ENCODE measurements at places on chromosomes 16 and 17.

DNA sequence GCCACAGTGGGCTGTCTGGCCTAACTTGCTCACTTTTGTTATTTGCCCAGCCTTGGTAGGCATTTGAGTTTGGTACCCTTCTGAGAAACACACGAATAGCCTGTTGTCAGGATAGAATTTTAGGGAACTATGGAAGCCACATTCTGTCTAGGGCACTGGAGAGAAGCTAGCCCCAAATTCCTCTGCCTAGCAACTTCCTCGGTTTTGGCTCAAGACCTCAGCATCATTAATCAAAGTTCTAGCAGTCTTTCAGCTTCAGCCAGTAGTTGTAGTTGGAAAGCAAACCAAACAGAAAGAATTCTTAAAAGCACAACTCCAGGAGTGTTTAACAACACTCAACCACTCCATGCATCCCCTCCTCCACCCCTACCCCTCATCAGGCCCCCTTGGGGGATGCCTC, 572.1 kb upstream of the PSMD7 start:
- no peak for DNase-seq

DNA sequence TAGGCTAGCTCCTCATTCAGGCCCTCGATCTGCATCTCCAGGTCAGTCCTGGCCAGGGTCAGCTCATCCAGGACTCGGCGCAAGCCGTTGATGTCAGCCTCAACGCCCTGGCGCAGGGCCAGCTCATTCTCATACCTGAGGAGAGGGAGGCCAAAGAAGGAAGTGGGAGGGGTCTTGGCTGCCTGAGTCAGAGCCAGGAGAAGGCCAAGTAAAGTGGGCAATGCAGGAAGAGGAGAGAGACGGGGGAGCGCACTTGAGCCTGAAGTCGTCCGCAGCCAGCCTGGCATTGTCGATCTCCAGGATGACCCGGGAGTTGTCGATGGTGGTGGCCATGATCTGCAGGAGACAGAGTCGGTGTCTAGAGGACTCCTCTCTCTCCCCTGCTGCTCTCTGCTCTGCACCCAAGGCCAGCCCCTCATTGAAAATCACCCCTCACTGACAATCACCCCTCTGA, 1.8 kb downstream of the KRT15 start:
- no peak for DNase-seq

GRCh38 chr17:44469676-44470075, 33.5 kb downstream of the GPATCH8 start:
- no peak for DNase-seq

- DNase-seq: no peak
These were observed 343.8 kb downstream of the TOX3 start for GRCh38 chr16:52203096-52203495.

- DNase-seq: no peak
These were observed 86.1 kb downstream of the ZFHX3 start for GRCh38 chr16:72961863-72962262.

Data from D721Med (cell line).